ENCODE measurements at places on chromosomes 3 and 15. TPM values are rescaled to one million over a fixed set of nuclear protein-coding genes. Genes with fewer than 3 reads are reported as not detected.

Gene XCR1
- 0.56 TPM for polyA plus RNA-seq

Gene COLQ
- polyA plus RNA-seq, result 11.0 TPM

Gene KCNH8
- 0.92 TPM for polyA plus RNA-seq

Gene KBTBD12
- 1.1 TPM for polyA plus RNA-seq

Gene B3GNT5
- 22.6 TPM for polyA plus RNA-seq

Gene LRCH3
- 53.0 TPM for polyA plus RNA-seq

Gene GOLGA6D
- polyA plus RNA-seq, result 0.38 TPM

Gene SLC12A8
- 5.9 TPM for polyA plus RNA-seq

Gene TPRG1
- 0.30 TPM for polyA plus RNA-seq

Gene ZNF35
- polyA plus RNA-seq, result 15.1 TPM

Gene MAGEL2
- polyA plus RNA-seq, result 4.6 TPM

Gene RETNLB
- polyA plus RNA-seq, result not detected

Gene SNURF
- 12.2 TPM for polyA plus RNA-seq

Gene FANCD2OS
- polyA plus RNA-seq, result not detected

Gene GOLGA6L7
- 0.52 TPM for polyA plus RNA-seq

Gene MKRN3
- polyA plus RNA-seq, result 0.36 TPM

Gene LRTM1
- 0.10 TPM for polyA plus RNA-seq

Gene HDAC11
- polyA plus RNA-seq, result 21.5 TPM

Gene CERS3
- 0.03 TPM for polyA plus RNA-seq

Gene ACOX2
- 37.3 TPM for polyA plus RNA-seq

Gene BDH1
- 58.9 TPM for polyA plus RNA-seq

Gene SKIC8
- polyA plus RNA-seq, result 112 TPM

Gene THBS1
- 177 TPM for polyA plus RNA-seq

Gene PLA2G4E
- not detected for polyA plus RNA-seq

Gene RTP3
- polyA plus RNA-seq, result 0.06 TPM

Gene SLC28A2
- 0.46 TPM for polyA plus RNA-seq

Gene CAND2
- 11.3 TPM for polyA plus RNA-seq

Gene RHO
- 0.07 TPM for polyA plus RNA-seq

Gene IL16
- polyA plus RNA-seq, result 4.1 TPM

Gene LRRC31
- polyA plus RNA-seq, result 0.32 TPM

Gene ATP2B2
- 0.74 TPM for polyA plus RNA-seq

Gene WDR93
- polyA plus RNA-seq, result 4.0 TPM
